Transverse colon (tissue), 4 donors: ENCODE measurements at places on chromosomes 4 and X. TPM values are rescaled to one million over a fixed set of nuclear protein-coding genes. Genes with fewer than 3 reads are reported as not detected.
A peak's percentile ranks its signal among the peaks of the same experiment; 100 is the strongest.

Gene SSX4B
- not detected for total RNA-seq

Gene WDR17
- total RNA-seq = 1.4 TPM

Gene SPATA4
- not detected for total RNA-seq

Gene QRFPR
- total RNA-seq = not detected

Gene NUP62CL
- 1.5 TPM for total RNA-seq

Gene TTC29
- not detected for total RNA-seq

Gene ODAM
- total RNA-seq = not detected

Gene NUDT11
- 1.4 TPM for total RNA-seq

- no peak overlapping the region for H3K27ac ChIP-seq
- no peaks in the 10 kb centered on the region for H3K27me3 ChIP-seq
- DNase-seq = peak; percentile 78
- H3K36me3 ChIP-seq = no peaks in the 10 kb centered on the region
These were observed 61.7 kb downstream of the ADRA2C start for GRCh38 chr4:3827616-3828492.

DNA sequence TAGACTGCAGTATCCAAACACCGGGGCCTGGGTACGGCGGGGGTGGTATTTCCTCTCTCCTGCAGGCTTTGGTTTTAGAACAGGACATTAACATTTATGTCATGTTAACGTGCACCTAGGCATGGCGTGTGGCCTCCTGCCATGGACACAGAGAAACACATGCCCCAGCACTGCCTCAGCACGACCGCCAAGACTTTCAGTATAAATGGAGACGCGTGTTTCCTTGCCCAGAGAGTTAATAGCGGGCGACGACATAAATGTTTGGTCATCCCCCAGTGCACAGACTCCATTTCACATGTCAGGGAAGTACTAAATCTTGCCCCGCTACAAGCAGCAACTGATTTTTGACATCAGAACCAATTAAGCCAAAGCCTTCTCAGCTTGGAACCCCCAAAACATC, 737.9 kb downstream of the RAB28 start:
- no peak overlapping the region for H3K4me3 ChIP-seq
- no peaks in the 10 kb centered on the region for H3K36me3 ChIP-seq
- no peak for DNase-seq

GRCh38 chr4:84529169-84529751, 30.2 kb upstream of the NKX6-1 start:
- H3K36me3 ChIP-seq = no peaks in the 10 kb centered on the region
- no peak overlapping the region for H3K4me3 ChIP-seq
- no peak overlapping the region for H3K27ac ChIP-seq

- no peaks in the 10 kb centered on the region for H3K27me3 ChIP-seq
- H3K27ac ChIP-seq = no peak overlapping the region
These were observed 131.4 kb downstream of the TRAM1L1 start for GRCh38 chr4:116953947-116954346.

GRCh38 chrX:110951472-110952269, 144.3 kb upstream of the PAK3 start:
- no peaks in the 10 kb centered on the region for H3K36me3 ChIP-seq
- no peaks in the 10 kb centered on the region for H3K27me3 ChIP-seq
- H3K4me1 ChIP-seq = no peaks in the 10 kb centered on the region

DNA sequence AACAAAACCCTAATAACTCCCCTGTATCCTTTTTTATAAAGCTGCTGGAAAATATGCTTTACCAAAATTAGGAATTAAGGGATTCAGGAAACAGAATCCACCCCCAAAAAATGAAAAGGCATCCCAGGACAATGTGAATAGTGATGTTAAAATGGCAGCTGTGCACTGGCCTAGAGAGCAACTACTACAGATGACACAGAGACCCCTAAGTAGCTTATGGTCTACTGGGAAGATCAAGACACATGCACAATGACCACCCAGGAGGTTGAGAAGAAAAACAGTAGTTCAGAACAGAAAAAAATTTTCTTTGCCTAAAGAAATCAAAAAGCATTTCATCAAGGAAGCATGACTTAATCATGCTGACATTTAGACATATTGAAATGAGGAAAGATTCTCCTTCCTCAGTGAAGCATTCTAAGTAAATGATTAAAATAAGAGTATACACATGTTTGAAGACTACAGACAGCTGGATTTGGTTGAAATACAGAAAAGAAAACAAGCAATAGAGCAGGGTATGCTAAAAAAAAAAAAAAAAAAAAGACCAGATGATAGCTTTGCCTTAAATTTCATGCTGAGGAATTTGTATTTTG, 117.3 kb downstream of the WDFY3 start:
- H3K27me3 ChIP-seq = no peaks in the 10 kb centered on the region
- no peak overlapping the region for H3K4me3 ChIP-seq
- no peaks in the 10 kb centered on the region for H3K4me1 ChIP-seq
- no peak overlapping the region for H3K27ac ChIP-seq
- DNase-seq = no peak

DNA sequence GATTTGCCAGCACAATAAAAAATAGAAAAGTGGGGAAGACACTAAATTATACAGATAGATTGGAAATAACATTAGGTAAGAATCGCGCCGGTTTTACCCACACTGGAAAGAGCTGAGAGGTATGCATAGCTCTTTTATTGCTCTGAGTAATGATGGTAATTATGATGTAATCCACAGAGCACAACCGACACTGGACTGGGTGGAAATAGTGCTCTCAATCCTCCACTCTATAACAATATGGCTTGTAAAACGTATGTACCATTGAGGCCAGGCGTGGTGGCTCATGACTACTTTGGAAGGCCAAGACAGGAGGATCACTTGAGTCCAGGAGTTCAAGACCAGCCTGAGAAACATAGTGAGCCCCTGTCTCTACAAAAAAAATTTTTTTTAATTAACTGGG, 104.3 kb upstream of the RAPGEF2 start:
- H3K27me3 ChIP-seq = no peaks in the 10 kb centered on the region
- peak; percentile 66 for DNase-seq
- peaks cover 44% of the 10 kb centered on the region for H3K4me1 ChIP-seq
- H3K27ac ChIP-seq = no peak overlapping the region
- H3K36me3 ChIP-seq = no peaks in the 10 kb centered on the region

DNA sequence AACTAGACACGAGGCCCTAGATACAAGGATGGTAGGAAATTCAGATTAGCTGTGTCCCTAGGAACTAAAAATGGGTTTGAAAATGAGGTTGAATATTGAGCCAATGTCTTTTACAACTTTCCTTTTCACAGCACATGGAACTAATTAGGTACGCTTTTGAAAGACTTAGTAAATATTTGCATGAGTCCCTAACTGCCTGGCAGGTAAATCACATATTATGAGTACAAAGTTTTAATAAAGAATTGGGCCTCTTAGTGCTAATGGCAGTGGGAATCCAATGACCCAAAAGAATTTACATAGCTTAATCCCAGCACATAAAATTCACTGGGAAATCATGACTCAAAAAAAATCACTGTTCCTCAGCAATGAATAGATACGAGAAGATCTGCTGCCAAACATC, 16.8 kb downstream of the MUC7 start:
- DNase-seq = no peak
- no peak overlapping the region for H3K4me3 ChIP-seq
- no peaks in the 10 kb centered on the region for H3K36me3 ChIP-seq
- H3K27me3 ChIP-seq = no peaks in the 10 kb centered on the region

DNA sequence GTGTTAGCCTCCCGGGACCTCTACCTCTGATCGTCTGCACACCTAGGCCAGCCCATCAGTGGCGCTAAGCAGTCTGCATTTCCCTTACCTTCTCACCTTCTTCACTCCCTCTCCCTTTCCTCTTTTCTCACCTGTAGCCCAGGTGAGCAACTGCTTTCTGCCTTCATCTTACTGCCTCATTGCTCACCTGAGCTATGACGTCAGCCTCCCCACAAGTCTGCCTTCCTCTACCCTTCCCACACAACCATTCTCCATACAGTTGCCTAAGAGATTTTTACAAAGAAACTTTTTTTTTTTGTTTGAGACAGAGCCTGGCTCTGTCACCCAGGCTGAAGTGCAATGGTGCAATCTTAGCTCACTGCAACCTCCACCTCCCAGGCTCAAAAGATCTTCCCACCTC, 136.3 kb downstream of the BCOR start:
- no peaks in the 10 kb centered on the region for H3K4me1 ChIP-seq
- DNase-seq = no peak
- no peaks in the 10 kb centered on the region for H3K27me3 ChIP-seq
- H3K27ac ChIP-seq = no peak overlapping the region
- H3K4me3 ChIP-seq = no peak overlapping the region

- no peak overlapping the region for H3K27ac ChIP-seq
- H3K4me1 ChIP-seq = no peaks in the 10 kb centered on the region
- H3K27me3 ChIP-seq = no peaks in the 10 kb centered on the region
- H3K36me3 ChIP-seq = no peaks in the 10 kb centered on the region
- no peak for DNase-seq
These were observed 51.1 kb downstream of the SPANXN3 start for GRCh38 chrX:143466130-143466529.

DNA sequence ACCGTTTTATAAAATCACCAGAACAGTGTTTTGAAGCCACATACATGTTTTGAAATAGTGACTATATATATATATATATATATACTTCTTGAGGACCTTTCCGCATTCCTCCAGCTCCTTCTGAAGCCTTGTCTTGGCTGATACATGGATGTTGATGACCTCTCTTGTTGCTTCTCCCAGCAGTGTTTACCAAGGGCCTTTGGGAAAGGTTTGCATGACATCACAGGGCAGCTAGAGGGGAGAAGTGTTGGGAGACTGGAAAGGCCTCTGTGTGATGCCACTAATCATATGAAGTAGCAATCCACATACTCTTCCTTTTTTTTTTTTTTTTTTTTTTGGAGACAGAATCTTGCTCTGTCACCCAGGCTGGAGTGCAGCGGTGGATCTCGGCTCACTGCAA, 22.5 kb downstream of the WDR44 start:
- H3K4me1 ChIP-seq = no peaks in the 10 kb centered on the region
- no peak for DNase-seq
- no peak overlapping the region for H3K27ac ChIP-seq
- no peak overlapping the region for H3K4me3 ChIP-seq
- no peaks in the 10 kb centered on the region for H3K36me3 ChIP-seq

DNA sequence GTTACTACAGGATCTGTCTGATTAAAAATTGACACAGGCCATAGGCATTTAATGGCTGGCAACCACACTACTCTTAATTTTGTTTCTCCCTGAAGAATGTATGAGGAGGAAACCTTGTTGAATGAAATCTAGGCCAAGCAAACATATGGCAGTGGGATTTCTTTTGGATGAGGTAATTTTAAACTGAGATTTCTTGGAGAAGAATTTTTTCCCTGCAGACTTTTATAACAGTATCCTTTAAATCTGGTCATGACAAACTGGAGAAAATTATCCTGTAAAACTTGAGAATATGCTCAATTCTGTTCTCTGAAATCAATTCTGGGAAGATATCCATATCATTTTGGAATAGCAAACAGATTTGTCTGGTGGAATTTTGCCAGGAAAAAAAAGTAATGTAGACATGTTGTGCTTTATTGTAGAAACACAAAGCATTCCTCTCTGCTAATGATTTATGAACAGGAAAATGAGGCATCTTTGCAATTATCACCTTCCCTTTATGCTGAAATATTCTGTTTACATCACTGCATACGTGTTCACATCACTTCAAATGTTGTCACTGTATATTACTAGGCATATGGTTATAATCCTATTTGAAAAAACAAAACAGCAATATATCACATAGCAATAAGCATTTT, 108.3 kb upstream of the ARSJ start:
- no peaks in the 10 kb centered on the region for H3K36me3 ChIP-seq
- H3K4me3 ChIP-seq = no peak overlapping the region
- DNase-seq = no peak
- no peaks in the 10 kb centered on the region for H3K27me3 ChIP-seq

DNA sequence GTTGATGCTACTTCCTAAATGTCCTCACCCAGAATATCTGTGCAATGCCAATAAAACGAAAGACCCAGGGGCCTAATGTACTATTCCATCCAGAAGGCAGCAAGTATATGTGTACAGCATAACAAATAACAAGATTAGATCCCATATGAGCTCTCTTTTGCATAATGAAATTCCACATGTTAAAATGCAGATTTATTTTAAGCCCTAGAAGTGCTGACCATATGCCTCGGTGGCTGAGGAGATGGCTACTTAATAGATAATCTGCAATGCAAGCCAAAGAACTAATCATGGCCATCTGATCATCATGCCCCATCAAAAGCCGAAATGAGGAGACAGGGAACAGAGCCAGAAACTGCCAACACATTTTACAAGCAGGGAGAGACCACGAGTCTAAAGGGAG, 293.5 kb downstream of the KCNIP4 start:
- no peaks in the 10 kb centered on the region for H3K4me1 ChIP-seq
- H3K36me3 ChIP-seq = no peaks in the 10 kb centered on the region
- no peaks in the 10 kb centered on the region for H3K27me3 ChIP-seq
- H3K27ac ChIP-seq = no peak overlapping the region

GRCh38 chrX:46634577-46634976, 61.0 kb downstream of the CHST7 start:
- H3K4me1 ChIP-seq = no peaks in the 10 kb centered on the region
- H3K36me3 ChIP-seq = no peaks in the 10 kb centered on the region
- H3K27me3 ChIP-seq = no peaks in the 10 kb centered on the region
- no peak overlapping the region for H3K27ac ChIP-seq

- H3K36me3 ChIP-seq = no peaks in the 10 kb centered on the region
- H3K4me3 ChIP-seq = no peak overlapping the region
- peaks cover 48% of the 10 kb centered on the region for H3K27me3 ChIP-seq
- no peak overlapping the region for H3K27ac ChIP-seq
These were observed 19.6 kb downstream of the ATP5ME start for GRCh38 chr4:654503-654845.
